ENCODE measurements at places on chromosomes 4 and X.
A peak's percentile ranks its signal among the peaks of the same experiment; 100 is the strongest.

- DNase-seq: no peak
Observed at GRCh38 chr4:129322920-129323319, 227.0 kb downstream of the C4orf33 start.

DNA sequence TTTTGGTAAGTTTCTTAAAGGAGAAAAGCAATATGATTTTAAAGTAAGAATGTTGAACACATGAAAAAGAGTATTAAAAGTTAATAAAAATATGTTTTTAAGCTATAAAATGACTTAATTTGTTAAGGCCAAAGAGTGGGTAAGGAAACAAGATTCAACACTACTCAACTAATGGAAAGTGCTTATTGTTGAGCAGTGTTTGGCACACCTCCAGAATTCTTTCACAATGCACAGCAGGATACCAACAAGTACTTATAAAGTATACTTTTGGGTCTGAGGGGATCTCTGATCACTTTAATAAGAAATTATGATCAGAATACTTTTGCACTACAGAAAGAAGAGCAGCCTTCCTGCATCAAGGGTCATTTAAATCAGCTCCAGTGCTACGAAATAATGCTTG, 5.9 kb downstream of the LAMP2 start:
- no peak for DNase-seq

GRCh38 chrX:111339212-111339611, 68.9 kb upstream of the CAPN6 start:
- DNase-seq: no peak

DNA sequence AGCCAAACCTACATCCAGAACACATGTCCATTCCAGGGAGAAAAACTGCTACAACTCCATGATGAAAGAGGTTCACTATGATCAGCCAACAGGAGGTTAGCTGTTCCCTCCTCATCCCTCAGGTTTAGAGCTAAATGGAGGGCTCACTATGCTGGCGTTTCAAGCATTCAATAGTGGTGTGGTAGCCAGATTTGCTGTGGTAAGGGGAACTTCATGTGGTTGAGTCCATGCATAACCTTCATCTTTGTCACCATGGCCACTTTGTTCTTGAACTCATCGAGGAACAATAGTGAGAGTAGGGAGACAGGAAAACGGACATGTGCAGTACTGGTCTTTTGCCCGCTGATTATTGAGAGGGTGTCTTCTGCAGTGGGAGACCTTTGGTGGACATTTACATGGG, 33.8 kb downstream of the ALPK1 start:
- no peak for DNase-seq

GRCh38 chrX:6500719-6501118, 34.2 kb downstream of the VCX3A start:
- no peak for DNase-seq

DNA sequence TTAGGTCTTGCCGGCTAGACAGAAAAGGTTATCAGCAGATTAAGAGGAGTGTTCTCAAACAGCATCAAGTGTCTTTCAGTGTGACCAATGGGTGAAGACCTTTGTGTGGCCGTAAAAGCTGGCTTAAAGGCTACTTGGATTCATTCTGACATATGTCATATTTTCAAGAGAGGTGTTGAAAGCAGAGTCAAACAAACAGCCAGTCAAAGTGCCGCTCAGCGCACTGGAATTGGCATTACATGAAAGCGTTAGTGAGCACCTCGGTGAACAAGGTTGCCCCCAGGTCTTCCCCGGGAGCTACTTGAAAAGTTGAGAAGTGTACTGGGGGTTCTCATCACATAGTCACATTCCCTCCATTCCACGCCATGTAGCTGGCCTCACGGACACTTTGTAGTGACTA, 148.9 kb downstream of the SOX3 start:
- no peak for DNase-seq

- DNase-seq: no peak
Observed at GRCh38 chr4:20359692-20360091, 108.0 kb downstream of the SLIT2 start.

- DNase-seq: no peak
Observed at GRCh38 chr4:80927420-80927819, 103.1 kb upstream of the BMP3 start.

GRCh38 chr4:16794816-16795445, 103.5 kb downstream of the LDB2 start:
- DNase-seq: peak; percentile 18

- no peak for DNase-seq
Observed at GRCh38 chrX:127577884-127578283, 474.3 kb downstream of the ACTRT1 start.

DNA sequence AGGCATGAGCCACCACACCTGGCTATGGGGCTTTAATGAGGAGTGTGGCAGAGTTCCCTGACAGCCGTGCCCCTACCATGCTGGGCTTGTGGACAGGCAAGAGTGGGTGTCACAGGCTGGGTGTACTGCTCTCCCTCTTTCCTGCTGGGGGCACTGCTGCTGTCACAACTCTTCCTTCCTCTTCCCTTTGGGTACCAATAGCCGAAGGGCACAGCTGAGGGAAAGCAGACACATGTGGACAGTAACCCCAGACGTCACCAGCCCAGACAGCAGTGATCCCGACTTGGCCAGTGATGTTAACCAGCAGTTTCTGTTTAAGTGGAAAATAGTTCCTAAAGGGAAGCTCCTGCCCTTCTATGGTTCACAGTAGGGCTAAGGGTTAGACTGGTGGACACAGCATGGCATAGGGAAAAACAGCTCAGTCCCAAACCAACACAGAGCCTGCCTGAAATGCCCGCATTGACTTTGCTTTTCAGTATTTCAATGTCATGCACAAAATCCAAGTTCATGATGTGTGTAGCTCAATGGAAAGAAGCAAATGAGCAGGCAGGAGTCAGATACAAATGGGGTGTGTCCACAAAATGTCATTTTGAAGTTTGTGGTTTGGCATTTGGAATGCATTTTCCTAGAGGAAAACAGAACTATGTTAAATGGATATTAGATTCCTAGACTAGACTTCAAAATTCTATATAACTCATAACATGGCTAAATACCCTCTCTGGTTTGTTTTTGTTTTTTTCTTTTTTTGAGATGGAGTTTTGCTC, 24.9 kb upstream of the DDX3X start:
- no peak for DNase-seq

GRCh38 chr4:113586072-113586471, 175.5 kb downstream of the CAMK2D start:
- DNase-seq: no peak

DNA sequence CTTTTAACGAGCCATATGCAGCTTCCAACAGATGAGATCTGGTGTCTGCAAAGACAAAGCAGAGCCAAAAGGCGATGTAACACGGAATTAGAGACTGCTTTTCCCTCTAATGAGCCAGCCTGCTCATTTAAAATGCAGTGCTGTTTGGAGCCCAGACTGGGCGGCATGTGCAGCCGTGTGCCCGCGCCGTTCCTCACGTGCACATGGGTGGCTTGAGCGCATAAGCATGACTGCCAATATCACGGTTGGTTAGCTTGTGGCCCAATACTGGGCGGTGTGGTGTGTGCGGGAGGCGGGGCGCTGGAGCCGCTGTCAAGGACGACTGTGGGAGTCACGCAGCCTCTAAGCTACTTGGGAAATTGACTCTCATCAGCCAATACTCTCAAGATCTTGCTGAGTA, 87.0 kb upstream of the SCOC start:
- DNase-seq: no peak

GRCh38 chr4:39613093-39613656, 25.5 kb downstream of the SMIM14 start:
- DNase-seq: no peak

DNA sequence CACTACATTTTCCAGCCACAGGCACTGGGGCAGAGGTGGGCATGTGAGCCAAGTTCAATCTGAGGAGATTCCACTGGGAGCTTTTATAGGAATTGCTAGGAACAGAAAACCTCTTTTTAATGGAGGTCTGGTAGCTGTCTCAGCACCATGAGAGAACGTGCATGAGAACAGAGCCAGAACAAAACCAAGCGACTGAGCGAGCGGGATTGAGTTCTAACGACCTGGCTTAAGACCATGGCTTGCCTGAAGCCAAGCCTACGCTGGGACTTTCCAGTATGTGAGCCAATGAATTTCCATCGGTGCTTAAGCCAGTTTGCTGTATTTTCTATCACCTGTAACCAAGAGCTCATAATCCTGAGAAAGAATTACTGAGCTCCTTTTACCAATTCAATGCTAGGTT, 183.7 kb downstream of the NR3C2 start:
- DNase-seq: no peak

DNA sequence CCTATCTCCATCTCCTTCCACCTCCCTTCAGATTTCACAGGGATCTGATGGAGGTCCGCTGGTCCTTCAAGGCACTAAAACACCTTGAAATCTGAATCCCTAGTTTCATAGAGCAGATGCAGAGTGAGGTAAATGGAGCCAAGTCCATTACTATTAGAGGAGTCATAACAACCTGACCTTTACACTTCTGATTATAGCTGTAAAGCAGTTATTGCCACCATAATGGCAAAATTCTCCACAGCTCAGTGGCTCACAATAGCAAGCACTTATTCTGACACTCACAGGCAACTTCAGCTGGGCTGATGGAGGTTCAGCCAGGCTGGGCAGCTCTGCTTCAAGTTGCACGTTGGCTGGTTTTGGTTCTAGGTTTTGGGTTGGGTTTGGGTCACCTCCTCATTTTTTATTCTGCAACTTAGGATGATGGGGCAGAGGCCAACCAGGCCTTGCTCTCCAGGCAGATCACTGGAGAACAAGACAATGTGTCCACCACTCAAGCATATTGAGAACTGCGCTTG, 51.4 kb upstream of the LRAT start:
- DNase-seq: no peak

DNA sequence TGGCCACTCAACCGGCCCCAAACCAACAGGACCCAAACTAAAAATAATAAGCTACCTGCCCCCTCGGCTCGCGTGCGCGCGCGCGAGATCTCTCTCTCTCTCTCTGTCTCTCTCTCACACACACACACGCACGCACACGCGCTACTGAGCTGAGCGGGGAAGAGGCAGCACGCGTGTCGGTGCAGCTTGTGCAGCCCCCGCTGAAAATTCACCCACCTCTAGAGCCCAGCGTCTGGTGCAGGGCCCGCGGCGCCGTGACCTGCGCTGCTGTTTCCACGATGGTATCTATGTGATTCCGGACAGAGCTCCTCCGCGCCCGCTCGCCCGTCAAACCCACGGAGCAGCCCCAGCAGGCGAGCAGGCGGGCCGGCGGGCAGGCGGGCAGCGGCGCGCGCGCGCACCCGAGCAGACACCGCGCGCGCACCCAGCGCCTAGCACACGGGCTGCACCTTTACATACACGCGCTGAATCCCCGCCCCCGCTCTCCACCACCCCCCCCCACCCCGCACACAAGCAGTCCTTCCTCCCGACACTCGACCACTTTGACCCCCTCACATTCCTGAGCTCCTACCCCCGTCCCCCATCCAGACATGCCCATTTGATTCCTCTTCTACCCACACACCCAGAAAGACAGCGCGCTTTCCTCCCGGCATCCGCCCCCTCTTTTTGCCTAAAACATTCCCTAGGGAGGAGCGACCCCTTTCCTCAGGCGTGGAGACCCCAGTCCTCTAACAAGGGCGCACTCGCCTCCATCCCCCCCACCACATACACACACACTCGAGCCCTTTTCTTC, 1.0 kb downstream of the SLITRK4 start:
- no peak for DNase-seq

DNA sequence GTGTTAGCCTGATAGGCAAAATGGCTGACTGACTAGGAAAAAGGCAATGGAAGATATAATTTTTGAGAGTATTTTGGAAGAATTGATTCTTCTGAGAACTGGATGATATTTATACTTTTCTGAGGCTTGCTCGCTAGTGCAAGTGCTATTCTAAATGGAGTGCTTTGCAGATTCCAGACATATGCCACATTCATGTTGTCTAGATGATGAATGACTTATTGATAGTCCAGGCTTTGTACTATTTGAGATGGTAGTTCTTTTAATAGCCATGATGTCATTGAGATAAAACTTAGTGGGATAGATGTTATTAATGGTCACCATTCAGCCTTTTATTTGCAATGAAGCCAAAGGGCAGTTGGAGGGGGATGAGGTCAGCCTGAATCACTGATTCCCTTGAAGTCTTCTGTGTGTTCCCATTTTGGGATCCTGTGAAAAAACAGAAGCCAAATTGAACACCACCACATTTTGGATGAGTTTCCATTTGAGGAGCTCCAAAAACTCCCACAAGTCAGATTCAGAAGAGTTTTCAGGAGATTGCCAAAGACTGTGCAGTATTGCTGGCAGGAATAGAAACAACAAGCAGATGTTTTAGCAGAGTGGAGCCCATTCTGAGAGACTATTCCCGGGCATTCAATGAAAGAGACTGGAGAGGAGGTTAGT, 184.1 kb downstream of the IL1RAPL2 start:
- DNase-seq: no peak

GRCh38 chr4:158865520-158866177, 96.8 kb downstream of the FNIP2 start:
- DNase-seq: no peak

DNA sequence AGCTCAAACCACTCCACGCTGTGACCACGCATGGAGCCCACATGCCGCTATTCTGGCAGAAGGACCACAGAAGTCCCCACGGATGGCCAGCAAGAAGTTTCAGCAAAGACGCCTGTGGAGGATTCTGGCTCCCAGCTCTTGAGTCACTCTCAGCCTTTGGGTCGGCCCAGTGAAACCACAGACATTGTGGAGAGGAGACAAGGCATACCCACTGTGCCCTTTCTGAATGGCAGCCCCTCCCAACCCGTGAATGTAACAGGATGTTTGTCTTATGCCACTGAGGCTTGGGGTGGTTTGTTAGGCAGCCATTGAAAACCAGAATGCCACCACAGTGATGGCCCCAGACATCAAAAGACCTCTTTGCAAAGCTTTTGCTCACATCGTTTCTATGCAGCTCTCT, 42.7 kb downstream of the ABLIM2 start:
- DNase-seq: no peak

DNA sequence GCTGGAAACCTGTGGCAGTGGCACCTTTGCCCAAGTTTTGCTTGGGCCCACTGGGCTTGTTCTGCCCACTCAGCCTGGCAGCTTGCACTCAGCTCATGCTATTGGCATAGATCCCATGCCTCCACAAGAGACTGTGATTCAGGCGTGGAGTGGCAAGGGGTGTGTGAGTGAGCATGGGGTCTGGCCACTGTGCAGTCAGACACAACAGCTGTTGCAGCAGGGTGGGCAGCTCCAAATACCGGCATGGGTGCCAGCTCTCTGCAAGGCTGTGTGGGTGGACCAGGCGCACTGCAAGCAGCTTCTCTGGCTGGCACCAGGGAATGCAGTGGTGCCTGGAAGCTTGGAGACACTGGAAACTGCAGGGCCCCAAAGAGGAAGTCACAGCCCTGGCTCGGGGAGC, 27.4 kb upstream of the DIPK2B start:
- no peak for DNase-seq

DNA sequence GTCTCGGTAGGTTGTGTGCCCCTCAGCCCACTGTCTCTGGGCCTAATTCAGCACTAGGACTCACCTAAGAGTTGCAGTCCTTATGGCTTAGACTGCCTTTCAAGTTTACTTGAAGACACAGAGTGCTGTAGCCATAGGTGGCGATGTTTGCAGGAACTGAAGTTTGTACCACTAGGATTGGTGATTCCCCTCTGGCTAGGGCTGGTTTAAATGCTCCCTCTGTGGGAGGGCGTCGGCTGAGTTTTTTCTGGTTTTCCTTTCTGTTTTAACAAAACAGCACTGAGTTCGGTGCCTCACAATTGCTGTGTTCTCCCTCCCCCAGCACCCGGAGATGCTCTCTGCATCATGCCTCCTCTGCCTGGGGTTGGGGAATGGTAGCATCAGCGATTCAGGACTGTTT, 480.9 kb downstream of the PCDH11X start:
- no peak for DNase-seq

All from CD4-positive, alpha-beta T cell treated with Interleukin-2 at 100 ng/mL for 4 hours (primary cell).